Activated naive CD4-positive, alpha-beta T cell treated with anti-CD3 and anti-CD28 coated beads, Interleukin-2, amount 50 U/mL, for 72 hours (primary cell): ENCODE measurements at places on chromosomes 16 and 17. TPM values are rescaled to one million over a fixed set of nuclear protein-coding genes. Genes with fewer than 3 reads are reported as not detected.
A peak's percentile ranks its signal among the peaks of the same experiment; 100 is the strongest.

PRAC2 gene
- total RNA-seq = not detected

CDT1 gene
- total RNA-seq = 240 TPM

SLC5A10 gene
- total RNA-seq = not detected

CACNB1 gene
- 26.6 TPM for total RNA-seq

NEK8 gene
- total RNA-seq = 5.3 TPM

PARD6A gene
- 10.8 TPM for total RNA-seq

GRCh38 chr17:67046398-67046797, 2.0 kb downstream of the CACNG1 start:
- DNase-seq = no peak

- no peak for DNase-seq
Measured at GRCh38 chr16:69113216-69113615, 7.8 kb downstream of the HAS3 start.

- DNase-seq = no peak
Measured at GRCh38 chr17:37884516-37884915, 39.7 kb upstream of the TBC1D3K start.

DNA sequence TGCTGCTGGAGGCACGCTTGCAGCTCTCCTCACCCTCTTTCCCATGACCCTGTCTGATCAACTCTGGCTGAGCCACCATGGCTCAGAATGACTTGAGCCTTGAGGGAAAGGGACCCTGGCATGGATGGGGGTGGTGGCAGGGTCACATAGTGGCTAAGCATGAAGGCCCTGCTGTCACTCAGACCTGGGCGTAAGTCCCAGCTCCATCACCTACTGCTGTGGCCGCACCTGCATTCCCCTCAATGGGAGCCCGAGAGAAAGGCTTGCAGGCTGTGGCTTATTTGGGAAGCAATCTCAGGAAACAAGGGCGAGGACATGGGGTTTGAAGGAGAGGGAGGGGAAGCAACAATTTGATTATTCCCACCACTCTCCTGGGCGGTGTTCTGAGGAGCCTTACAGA, 17.7 kb upstream of the RAP1GAP2 start:
- no peak for DNase-seq

DNA sequence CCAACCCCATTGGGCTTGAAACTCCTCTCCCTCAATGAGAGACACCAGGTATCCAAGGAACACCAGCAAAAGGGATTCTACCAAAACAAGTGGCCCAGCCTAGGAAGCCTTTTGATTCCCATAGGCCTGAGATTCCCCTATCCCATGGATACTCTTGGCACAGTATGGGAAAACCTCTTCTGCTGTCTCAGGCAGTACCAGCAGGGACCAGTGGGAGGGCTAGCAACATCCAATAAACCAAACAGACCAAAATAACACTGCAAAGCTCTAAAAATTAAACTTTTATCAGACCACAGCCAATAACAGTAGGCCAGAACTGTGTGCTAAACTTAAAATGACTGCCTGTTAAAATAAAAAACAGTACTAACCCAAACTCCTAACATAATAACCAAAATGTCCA, 153.9 kb upstream of the CES5A start:
- no peak for DNase-seq

- no peak for DNase-seq
Measured at GRCh38 chr17:73297934-73298861, 13.6 kb downstream of the CDC42EP4 start.

- DNase-seq = no peak
Measured at GRCh38 chr17:13961265-13961664, 108.0 kb upstream of the COX10 start.

DNA sequence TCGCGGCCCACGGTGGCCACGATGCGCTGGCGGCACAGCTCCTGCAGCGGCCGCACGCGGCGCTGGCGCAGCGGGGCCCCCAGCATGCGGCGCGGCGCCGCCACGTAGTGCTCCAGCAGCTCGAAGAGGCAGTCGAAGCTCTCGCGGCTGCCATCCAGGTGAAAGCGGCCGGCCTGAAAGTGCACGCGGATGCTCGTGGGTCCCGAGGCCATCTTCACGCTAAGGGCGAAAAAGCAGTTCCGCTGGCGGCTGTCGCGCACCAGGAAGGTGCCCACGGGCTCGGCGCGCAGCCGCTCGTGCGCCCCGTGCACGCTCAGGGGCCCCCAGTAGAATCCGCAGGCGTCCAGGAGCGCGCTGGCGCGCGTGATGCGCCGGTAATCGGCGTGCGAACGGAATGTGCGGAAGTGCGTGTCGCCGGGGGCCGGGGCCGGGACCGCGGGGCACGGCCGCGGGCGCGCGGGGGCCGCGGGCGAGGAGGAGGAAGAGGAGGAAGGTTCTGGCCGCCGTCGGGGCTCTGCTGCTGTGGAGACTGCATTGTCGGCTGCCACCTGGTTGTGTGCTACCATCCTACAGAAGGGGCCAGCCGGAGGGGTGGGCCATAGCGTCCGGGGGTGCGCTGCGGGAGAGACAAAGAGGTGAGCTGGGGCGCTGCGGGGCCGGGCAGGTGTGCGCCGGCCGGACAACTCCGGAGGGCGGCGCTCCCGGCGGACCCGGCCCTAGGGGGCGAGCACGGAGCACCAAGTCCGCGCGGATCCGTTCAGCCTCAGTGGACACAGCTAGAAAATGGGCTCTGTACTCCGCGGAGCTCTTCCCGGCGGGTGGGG, 879 bp downstream of the SOCS1 start:
- peak; percentile 71 for DNase-seq

GRCh38 chr16:2035431-2036199, 8.9 kb downstream of the NHERF2 start:
- no peak for DNase-seq

DNA sequence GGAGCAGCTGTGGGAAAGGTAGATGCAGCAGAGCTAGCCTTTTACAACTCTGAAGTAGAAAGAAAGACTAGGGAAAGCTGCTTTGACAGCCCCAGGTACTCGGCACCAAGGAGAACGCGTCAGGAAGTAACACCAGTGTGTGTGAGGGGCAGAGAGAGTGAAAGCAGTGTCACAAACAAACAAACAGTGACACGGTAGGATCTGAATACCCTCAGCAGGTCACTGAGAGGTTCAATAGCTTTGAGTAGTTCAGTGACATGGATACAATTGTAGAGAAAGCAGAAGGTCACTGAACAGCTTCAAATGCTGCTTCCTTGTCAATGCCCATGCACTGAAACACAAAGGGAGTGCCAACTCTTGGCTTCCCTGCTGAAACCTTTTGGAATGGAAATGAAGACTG, 150.3 kb upstream of the C17orf78 start:
- DNase-seq = no peak

- DNase-seq = no peak
Measured at GRCh38 chr16:2337431-2338296, 2.9 kb downstream of the ABCA3 start.

- DNase-seq = no peak
Measured at GRCh38 chr16:9393591-9393990, 302.1 kb downstream of the HAPSTR1 start.

- no peak for DNase-seq
Measured at GRCh38 chr17:63535640-63536039, 12.5 kb downstream of the KCNH6 start.

DNA sequence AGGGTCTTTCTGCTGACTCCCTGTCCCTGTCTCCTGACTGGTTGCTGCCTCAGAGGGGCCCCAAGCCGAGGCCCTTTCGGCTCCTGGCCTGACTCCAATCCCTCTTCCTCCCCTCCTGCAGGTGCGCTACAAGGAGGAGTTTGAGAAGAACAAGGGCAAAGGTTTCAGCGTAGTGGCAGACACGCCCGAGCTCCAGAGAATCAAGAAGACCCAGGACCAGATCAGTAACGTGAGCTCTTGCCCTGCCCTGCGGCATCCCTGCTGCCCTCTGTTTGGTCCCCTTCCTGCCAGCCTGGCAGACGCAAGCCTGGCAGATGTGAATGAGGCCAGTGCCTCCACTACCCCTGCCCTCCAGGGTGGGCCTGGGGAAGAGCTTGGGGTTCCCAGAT, 27.1 kb upstream of the LASP1NB start:
- DNase-seq = peak; percentile 29

DNA sequence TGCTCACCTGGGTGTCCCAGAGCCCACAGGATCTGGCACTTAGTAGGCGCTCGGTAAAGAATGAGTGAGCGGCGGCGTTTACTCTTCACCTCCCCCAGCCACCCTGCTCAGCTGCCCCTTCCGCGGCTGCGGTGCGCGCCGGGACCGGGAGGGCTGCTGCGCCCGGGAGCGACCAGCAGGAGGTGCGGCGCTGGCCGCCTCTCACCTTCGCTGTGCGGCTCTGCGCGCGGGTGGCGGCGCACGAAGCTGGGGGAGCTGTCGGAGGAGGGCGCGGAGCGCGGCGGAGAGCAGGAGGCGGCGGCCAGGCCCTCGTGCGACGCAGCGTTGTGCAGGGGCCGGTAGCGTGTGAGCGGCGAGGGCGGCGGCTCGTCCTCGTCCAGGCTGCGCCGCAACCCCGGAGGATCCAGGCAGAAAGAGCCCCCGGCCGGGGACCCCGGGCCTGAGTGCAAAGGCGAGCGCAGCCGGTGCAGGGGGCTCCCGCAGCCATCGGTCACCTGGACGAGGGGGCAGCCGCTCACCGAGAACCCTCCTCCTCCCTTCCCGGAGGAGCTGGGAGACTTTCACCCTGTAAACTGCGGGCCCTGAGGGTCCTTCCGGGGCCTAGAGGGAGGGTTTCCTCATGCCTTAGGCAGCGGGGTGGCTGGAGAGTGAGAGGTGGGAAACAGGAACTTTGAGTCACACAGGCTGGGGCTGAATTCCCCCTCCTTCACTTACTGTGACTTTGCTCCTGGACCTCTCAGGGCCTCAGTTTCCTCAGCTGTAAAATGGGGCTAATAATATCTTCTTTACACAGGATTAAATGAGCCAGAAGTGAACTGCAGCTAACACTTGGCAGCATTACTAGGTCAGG, 12.5 kb downstream of the SAMD14 start:
- no peak for DNase-seq

GRCh38 chr17:4720787-4721186, 10.4 kb downstream of the ARRB2 start:
- no peak for DNase-seq

DNA sequence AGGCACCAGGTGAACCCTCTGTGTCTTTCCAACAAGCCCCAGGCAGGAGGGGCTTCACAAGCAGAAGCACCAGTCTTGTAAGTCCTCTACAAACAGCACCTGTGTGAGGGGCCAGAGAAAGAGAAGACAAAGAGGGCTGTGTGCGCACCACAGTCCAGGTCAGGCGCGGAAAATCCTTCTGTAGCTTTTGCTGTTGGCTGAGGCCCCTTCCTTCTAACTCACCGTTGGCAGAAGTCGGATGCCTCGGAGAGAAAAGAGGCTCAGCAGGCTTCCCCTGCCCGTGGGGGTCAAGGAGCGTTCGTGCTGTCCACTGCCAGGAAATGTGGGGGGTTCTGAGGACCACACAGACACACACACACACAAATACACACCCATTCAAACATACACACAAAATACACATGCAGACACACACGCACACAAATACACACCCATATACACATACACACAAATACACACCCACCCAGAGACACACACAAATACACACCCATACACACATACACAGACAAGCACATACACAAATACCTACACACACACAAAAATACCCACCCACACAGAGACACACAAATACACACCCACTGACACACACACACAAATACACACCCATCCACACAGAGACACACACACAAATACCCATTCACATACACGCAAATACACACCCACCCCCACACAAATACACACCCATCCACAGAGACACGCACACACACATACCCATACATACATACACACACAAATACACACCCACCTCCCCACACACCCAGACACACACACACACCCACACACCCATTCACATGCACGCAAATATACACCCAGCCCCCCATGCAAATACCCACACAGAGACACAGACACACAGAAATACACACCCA, 6.8 kb downstream of the ZG16B start:
- DNase-seq = no peak
